CD4-positive, alpha-beta T cell treated with Interleukin-6 for 4 hours (primary cell): ENCODE measurements at places on chromosomes 6 and 20.
A peak's percentile ranks its signal among the peaks of the same experiment; 100 is the strongest.

DNA sequence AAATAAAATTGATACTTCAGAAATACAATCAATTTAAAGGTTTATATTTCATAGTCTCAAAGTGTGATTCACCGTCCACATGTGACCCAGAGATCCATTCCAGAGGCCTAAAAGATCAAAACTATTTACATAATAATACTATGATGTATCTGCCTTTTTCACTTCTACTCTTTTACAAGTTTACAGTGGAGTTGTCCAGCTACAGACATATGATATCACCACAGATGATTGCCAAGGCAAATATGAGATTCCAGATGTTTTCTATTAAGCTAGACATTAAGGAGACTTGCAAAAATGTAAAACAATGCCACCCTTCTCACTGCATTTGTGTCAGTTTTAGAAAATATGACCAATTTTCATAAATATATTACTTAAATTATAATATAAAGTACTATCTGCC lies 443.7 kb downstream of the GJA1 start:
- DNase-seq: no peak

DNA sequence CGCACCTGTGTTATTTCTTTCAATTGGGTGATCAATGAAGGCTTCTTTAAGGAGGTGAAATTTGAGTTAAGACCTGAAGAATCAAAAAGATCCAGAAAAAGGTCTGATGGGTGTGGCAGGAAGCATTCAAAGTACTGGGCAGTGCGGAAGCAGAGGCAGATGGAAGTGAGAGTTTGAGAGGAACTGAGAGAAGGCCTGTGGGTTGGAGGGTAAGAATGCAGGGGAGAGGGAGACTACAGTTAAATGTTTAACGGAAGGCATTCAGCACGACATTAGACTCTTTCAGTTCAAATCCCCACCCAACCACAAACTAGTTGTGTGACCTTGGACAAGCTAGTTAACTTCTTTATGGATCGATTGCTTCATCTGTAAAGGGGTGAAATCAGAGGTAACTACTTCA lies 50.5 kb upstream of the GCM1 start:
- no peak for DNase-seq

- no peak for DNase-seq
These were observed 110.3 kb downstream of the UNC5CL start for GRCh38 chr6:40928763-40929162.

GRCh38 chr20:57315083-57315975 lies 14.3 kb upstream of the SPO11 start:
- DNase-seq: no peak

GRCh38 chr20:10276878-10277580 lies 58.4 kb downstream of the SNAP25 start:
- DNase-seq: no peak

DNA sequence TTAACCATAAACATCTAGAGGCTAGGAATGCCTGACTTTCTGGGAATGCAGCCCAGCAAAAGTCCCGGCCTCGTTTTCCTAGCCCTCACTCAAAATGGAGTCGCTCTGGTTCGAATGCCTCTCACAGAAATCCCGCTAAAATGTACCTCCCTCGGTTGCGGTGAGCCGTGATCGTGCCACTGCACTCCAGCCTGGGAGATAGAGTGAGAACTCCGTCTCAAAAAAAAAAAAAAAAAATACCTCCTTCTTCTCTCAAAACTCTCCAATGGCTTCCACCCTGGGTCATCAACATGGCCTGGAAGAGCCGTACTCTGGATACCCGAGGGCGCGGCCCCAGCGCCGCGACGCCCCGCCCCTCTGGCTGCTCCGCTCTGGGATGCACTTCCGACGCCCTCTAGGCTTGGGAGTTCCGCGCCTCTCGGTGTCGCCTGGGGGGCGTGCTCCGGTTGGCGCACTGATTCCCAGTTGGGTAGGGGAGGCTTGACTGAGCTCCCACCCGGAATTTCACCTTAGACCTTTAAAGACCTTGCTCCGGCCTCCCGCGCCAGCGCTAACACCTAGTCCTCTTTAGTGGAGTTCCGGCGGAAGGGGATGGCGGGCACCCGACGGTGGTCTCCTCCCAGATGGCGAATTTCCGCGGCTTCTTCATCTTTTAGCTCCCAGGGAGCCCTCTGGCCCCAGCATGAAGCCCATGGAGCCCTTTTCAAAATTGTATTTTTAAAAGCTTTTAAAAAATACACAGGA lies 12.3 kb downstream of the HMGN4 start:
- DNase-seq: peak; percentile 50

GRCh38 chr6:43781941-43782704 lies 12.1 kb downstream of the VEGFA start:
- DNase-seq: no peak

DNA sequence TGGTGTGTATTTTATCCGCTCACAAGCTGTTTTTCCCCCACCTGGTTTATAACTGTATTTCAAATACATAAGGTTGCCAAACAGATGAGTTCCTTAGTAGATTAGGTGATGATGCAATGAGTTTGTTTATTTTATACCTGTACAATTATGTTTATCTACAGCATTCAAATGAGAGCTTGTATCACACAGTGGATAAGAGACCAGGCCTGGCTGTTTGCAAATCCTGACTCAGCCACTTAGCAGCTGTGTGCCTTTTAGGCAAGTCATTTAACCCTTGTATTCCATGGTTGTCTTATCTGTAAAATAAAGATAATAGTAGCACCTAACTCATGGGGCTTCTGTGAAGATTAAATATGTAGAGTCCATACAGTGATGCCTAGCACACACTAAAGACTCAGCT lies 143.7 kb downstream of the MOXD1 start:
- no peak for DNase-seq

GRCh38 chr6:35025232-35026188 lies 115.6 kb downstream of the TCP11 start:
- DNase-seq: no peak

DNA sequence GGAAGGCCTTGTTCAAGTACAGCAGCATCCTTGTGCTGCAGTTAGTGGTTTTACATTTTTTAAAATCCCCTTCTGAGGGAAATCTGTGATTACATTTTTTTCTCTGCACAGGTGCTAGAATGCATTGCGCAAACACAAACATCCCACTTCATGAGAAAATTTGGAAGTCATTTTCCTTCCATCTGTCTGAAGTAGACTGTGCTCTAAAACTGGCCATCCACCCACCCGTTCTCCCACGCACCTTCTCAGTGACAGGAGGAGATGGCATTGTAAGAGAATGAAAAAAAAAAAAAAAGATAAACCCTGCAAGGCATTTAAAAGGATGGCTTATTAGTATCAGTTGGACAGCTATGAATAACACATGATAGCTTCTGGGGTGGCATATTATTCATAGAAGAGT lies 65.0 kb downstream of the SOBP start:
- no peak for DNase-seq

DNA sequence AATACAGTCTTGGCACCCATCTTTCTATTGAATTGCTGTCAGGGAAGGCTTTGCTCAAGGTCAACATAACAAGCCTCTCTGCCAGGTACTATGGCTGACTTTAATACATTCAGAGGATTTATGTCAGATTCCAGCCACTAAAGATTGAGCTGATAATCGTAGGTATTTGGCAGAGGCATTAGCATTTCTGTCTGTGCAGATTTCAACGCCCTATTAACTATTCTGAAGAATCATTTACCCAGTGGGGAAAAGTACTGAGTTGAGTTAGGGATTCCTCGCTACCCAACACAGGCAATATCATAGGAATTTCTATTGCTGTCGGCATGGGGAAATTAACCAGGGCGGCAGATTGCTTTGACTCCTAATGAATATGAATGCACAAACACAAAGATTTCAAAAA lies 233.7 kb upstream of the SPTLC3 start:
- no peak for DNase-seq

DNA sequence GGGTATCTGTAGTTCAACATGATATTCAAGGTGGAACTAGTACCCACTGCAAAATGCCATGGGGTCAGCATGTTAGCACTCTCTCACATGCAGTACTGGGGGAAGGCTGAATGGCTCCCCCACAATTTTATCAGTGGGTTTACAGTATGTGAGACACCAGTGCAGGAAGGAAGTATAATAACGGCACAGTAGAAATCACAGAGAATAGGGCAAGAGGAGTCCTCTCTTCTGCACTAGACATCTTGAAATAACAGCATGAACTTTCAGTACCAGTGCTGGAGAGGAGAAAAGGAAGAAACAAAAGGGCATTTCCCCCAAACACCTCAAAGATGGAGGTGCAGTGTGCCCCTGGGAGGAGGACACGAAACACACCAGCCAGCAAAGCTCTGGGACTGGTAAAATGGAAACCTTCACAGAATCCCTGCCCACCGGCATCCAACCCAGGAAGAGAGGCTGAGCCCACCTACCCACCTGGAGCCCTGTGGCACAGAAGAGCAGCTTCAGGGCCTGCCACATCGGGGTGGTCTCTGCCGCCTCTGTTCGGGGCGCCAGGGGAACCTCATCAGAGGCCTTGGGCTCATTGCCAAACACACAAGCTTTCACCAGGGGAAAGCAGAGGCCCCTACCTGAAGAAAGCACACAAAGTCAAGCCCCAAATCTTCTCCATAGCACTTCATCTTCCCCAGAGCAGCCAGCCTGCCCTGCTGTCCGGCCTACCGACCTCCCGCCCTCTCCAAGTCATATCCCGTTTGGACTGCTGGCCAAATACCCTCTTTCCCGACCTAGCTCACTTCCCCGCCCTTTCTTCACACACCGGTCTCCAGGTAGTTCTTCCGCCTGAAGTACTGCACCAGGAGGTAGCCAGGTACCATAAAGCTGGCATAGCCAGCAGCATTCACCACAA lies 1.2 kb downstream of the SLC35B2 start:
- peak; percentile 20 for DNase-seq

GRCh38 chr6:165186041-165186440 lies 123.4 kb downstream of the C6orf118 start:
- DNase-seq: no peak

DNA sequence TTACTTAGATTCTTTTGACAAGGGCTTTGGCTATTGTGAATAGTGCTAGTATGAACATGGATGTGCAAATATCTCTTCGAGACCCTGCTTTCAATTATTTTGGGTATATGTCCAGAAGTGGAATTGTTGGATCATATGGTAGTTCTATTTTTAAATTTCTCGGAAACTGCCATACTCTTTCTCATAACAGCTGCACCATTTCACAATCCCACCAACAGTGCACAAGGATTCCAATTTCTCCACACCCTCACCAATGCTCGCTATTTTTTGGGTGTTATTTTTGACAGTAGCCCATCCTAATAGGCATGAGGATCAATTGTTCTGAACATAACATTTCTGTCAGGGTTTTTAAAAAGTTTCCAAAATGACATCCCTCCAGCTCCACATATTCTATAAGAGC lies 69.2 kb upstream of the ESR1 start:
- DNase-seq: no peak

DNA sequence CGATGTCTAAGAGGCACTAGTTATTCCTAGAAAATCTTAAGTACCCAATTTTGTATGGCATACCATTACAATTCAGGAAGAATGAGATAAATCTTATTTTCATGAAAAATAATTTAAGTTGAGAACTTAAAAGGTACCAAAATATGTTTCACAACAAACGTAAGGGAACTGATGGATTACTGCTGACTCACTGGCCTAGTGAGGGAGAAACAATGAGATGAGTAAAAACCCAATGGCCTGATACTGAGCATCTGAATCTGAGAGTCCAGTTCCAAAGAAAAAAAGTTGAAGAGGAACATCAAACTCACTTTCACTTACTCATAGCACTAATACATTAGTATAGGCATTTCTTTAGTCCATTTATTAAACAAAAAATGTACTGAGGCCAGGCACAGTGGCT lies 56.0 kb downstream of the MDN1 start:
- DNase-seq: no peak

DNA sequence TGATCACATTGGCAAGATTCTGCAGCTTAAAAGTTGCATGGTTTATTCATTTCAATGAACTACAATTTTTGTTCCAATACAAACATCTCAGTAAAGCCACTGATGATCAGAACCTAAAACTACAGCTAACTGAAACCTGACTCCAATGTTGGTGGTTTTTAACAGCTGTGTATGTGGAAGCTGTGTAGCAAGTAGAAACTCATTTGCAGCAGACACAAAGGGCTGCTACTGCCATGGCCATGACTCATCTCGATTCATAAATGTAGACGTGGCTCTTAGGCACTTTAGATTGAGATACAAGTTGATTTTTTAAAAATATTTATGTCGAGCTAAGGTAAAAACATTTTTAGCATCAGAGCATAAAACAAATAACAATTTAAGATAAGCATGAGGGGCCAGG lies 19.5 kb upstream of the MAP3K4 start:
- DNase-seq: no peak

DNA sequence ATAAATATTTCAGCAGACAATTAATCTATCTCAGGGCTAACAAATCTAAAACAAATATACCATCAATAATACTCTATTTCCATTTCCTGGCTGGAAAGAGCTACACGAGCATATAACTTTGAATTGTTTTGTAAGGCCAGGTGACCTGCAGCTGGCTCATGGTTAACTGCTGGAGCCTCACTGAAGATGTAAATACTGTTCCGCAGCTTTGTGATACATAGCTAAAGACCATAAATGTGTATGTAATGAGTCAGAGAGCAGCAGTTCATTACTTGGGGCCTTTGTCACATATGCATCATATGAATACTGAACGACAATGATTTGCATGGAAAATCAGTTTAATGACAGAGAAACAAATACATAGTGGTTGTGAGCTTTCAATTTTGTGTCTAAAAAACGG lies 109.4 kb upstream of the CCN2 start:
- no peak for DNase-seq
